GM23248 (cell line): ENCODE measurements at places on chromosomes 6 and 20.

- DNase-seq, result no peak
These were observed 168.8 kb upstream of the GRIK2 start for GRCh38 chr6:101224751-101225150.

DNA sequence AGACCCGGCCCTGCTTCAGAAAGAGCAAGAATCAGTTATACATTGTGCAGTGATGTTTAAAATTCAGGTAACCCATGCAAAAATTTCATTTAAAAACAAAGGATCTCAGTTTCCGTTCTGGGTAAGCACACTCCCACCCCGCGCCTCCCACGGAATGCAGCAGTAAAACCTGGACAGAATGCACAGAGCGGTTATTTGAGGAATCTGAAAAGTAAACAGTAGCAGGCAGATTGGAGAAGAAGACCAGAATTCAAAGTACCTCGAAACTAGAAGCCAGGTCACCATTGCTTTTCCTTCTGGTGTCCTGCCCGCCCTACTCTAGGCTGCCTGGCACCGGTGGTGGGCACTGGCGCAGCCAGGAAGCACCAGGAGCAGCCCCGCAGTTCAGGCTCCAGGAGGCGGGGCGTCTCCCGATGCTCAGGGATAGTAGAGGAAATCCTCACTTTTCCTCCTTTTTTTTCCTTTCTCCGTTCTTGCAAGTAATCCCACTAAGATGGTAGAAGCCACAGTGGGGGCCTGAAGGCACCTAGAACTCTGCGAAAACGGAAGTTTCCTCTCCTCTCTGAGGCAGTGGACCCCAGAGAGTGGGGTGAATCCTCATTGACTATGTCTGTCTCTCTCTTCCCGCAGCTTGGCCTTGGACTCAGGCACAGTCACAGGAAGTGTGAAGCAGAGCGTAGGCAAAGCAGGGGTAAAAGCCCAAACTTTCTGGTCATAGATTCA lies 28.3 kb downstream of the METTL24 start:
- peak; percentile 58 for DNase-seq

DNA sequence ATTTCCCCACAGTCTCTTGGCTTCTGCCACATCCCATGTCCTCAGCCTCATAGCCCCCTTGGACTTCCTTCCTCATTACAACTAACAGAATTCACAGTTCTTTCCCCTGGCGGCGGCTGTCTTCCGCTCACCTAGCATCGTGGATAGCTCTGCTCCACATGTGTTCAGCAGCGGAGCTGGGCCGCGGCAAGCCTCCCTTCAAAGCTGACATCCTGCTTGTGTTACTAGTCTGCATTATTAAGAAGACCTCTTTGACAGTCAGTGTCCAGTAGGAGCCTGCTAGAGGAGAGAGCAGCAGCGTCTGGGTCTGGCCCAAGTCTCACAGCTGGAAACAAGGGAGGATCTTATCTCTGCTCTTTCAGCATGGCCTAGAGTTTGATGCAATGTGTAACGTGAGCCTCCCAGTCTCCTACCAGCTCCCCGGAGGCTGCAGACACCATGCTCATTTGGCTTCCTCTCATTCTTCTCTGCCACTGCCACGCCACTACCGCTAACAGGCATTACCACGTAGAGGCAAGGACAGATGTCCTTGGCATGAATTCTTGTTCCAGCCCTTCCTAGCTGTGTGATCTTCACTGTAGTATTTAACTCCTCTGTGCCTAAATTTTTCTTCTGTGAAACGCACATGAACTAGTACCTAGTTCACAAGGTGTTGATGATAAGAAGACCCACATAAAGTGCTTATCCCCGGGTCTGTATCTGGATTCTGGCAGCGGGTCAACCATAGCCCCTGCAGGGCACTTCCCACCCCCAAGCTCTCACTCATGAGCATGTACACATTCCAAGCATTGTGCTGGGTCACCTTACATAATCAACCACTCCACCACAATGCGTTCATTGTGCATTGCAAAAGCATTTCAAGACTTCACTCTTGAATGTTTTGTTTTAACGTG lies 107.1 kb upstream of the BACH2 start:
- peak; percentile 15 for DNase-seq

DNA sequence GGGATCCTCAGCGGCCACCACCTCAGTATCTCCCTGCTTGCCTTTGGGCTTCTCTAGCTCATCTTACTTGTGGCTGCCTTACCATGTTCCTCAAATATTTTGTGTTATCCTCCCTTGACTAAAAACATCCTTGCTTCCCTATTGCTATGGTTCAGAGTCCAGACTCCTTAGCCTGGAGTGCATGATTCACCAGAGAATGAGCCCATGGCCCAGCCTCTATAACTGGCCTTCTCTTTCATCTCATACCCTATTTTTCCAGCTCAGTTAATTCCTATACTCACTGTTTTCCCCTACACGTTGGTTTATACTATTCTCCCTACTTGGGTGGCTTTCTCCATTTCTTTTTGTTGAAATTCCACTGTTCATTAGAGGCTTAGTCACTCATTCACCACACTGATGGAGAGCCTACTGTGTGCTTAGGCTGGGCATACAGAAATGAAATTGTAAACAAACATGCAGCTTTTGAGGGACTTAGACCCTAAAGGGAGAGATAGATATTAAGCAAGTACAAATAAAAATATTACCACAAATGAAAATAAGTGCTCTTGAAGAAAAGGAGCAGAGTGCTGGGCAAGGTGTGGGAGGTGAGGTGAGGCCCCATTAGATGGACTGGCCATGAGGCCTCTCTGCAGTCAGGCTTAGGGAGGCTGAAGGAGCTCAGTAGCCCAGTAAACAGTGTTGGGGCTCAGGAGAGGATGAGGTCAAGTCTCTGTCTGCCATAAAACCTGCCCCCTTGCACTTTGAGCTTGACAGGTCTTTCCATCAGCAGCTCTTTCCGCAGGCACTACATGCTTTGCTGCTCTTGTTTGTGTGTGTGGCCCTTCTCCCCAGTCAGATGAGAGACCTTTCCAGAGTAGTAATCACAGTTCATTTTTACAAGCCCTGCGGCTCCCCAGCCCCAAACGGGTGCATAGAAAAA lies 109.3 kb downstream of the TCP11 start:
- DNase-seq, result no peak

- DNase-seq, result no peak
These were observed 206.7 kb downstream of the MANEA start for GRCh38 chr6:95784019-95784418.

DNA sequence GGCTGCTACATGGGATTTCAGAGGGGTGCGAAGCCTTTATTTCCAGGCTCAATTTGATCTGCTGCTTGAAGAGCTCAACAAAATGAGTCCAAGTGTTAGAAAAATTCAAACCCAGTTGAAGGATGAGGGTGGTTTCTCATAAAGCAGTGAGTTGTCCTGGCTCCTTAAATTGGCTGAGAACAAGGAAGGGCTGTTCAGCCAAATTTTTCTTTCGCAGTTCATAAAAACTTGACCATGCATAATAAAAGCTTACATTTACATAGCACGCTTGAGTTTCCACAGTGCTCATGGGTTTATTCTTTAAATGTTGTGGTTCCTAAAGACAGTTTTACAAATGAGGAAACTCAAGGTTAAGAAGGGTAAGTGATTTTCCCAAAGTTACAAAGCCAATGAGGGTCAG lies 174.4 kb upstream of the FOXA2 start:
- DNase-seq, result no peak

DNA sequence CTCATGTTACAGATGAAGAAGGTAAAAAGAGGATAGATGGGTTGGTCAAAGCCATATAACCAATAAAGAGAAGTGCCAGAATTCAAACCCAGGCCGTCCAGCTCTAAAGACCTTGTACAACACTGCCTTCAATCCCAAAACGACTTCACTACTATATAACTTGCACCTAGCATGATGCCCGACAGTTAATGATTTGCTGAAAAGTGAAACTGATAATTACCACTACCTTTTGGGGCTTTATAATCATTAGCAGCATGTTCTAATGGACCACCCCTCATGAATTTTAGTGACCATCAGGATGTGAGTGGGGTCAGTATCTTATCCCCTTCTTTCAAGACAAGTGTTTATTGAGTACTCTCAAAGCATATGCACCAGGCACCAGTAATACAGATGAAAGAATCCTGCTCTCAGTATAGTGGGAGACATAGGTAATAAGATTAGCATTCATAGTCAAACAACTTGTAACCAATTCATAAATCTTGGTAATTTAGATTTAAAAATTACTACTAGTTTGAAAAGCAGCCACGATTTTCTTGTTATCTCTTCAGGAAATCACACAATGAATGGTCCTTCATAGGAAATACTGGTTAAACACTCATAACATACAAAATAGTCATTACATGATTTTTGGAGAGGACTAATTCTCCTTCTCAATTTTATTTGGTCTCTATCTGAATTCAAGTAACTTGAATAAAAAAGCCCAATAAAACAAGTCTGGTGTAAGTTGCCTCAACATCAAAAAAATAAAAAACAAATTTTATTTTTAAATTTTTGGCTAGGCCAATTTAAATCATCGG lies 98.0 kb downstream of the EPB41L2 start:
- DNase-seq, result no peak

DNA sequence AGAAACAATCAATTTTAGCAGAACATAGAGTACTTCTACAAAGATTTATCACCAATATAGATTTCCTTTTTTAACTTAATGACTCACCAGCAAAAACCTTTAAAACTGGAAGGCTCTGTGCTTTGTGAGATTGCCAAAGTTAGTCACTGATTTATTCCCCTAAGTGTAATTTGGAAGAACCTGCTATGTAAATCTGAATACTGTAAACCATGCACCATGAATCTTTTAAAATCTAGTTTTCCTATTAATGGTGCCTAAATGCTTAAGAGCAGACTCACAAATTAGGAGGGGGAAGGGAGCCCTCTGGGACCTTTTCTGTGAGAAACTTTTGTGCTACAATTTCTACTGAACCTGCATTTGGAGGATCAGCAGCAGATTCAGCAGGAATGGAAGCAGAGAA lies 57.8 kb upstream of the PNRC1 start:
- peak; percentile 78 for DNase-seq

- peak; percentile 65 for DNase-seq
These were observed 13.7 kb upstream of the PRDM13 start for GRCh38 chr6:99592900-99593299.

- no peak for DNase-seq
These were observed 136.3 kb downstream of the ADGRB3 start for GRCh38 chr6:68771426-68771825.

- peak; percentile 47 for DNase-seq
These were observed 10.8 kb downstream of the FNDC1 start for GRCh38 chr6:159180001-159180400.

GRCh38 chr20:10492844-10493243 lies 57.7 kb downstream of the SLX4IP start:
- DNase-seq, result no peak
